ENCODE measurements at places on chromosomes 7 and 10. TPM values are rescaled to one million over a fixed set of nuclear protein-coding genes. Genes with fewer than 3 reads are reported as not detected.

The CUEDC2 gene
- 67.6 TPM for total RNA-seq

DNA sequence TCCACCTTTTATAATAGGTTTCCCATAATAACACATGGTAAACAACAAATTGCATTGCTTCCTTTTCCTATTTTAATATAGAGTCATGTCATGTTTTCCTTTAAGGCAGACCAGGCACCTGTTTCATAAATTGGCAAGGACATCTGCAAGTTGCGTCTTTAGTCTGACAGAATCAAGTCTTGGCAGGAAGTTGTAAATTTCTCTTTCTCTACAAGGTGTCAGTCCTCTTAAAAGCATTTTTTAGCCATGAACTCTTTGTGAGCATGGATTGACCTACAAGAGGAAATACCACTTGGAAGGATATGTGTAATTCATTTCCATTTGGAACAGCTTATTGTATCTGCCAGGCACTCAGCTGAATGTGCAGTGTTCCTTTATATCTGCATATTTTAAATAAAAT, 176.8 kb downstream of the PRKG1 start:
- no peaks in the 10 kb centered on the region for H3K27me3 ChIP-seq
- H3K4me3 ChIP-seq, result no peak overlapping the region
- no peak for DNase-seq
- H3K4me1 ChIP-seq, result no peaks in the 10 kb centered on the region
- no peak overlapping the region for H3K27ac ChIP-seq
- no peaks in the 10 kb centered on the region for H3K36me3 ChIP-seq

DNA sequence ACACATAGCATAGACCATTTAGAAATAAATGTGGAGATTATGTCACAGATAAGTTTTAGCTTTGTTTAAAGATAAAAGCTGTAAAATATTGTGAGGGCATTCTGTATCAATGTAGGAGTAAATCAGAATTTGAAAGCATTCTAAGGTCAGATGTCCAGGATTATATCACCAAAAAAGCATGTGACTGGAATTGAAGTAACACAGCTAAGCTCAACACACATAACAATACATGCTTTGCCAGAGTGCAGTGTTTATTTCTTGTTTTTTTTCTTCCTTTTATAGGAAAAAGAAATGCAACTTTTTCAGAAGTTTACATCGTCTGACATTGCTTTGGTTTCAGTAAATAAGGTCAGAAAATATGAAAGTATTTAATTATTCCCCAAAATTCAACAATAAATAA, 183.4 kb downstream of the HTR7 start:
- H3K36me3 ChIP-seq, result no peaks in the 10 kb centered on the region
- no peak overlapping the region for H3K27ac ChIP-seq
- no peaks in the 10 kb centered on the region for H3K4me1 ChIP-seq
- H3K27me3 ChIP-seq, result peaks cover 2% of the 10 kb centered on the region
- no peak for DNase-seq

The C10orf105 gene
- total RNA-seq, result 0.33 TPM

DNA sequence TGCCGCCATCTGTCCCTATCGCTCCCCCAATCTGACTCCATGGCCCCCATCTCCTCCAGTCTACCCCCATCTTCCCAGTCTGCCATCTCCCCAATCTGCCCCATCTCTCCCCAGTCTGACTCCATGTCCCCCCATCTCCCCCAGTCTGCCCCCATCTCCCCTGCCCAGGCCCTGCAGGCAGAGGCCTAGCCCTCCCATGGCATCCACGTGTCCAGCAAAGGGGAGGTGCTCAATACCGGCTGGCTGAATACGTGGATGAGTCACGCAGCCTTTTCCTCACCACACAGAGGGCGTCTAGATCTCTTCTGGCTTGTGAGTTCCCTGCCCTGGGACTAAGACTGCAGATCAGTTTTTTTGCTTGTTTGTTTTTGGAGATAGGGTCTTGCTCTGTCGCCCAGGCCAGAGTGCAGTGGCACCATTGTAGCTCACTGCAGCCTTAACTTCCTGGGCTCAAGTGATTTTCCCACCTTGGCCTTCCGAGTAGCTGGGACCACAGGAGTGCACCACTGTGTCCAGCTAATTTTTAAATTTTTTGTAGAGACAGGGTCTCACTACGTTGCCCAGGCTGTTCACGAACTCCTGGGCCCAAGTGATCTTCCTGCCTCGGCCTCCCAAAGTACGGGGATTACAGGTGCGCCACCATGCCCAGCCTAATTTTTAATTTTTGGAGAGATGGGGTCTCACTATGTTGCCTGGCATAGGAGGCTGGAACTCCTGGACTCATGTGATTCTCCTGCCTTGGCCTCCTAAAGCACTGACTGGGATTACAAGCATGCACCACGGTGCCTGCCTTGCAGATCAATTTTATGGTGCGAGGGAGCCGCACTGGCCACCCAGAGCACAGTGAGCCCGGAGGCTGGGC, 15.3 kb upstream of the GPR146 start:
- H3K27ac ChIP-seq, result peak overlapping the region; percentile 88
- H3K4me1 ChIP-seq, result peaks cover 24% of the 10 kb centered on the region
- peak overlapping the region; percentile 77 for H3K4me3 ChIP-seq

DNA sequence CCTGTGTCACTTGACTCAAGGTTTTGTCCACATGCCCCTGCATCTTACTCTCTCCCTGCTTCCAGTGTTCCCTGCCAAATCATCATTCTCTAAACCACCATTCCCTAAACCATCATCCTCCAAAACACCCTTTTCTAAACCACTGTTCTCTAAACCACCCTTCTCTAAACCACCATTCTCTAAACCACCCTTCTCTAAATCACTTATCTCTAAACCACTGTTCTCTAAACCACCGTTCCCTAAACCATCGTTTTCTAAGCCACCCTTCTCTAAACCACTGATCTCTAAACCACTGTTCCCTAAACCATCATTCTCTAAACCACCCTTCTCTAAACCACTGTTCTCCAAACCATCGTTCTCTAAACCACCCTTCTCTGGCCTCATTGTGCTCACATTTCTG, 142.1 kb downstream of the CXCL12 start:
- DNase-seq, result no peak
- H3K27me3 ChIP-seq, result no peaks in the 10 kb centered on the region
- H3K4me3 ChIP-seq, result no peak overlapping the region
- no peaks in the 10 kb centered on the region for H3K4me1 ChIP-seq
- no peak overlapping the region for H3K27ac ChIP-seq
- no peaks in the 10 kb centered on the region for H3K36me3 ChIP-seq

The DPYSL4 gene
- total RNA-seq, result 32.5 TPM

GRCh38 chr7:93337052-93337451, 104.9 kb downstream of the VPS50 start:
- DNase-seq, result no peak
- peaks cover 7% of the 10 kb centered on the region for H3K36me3 ChIP-seq
